T-helper 1 cell (primary cell): ENCODE measurements at places on chromosomes 12 and 14.
A peak's percentile ranks its signal among the peaks of the same experiment; 100 is the strongest.

GRCh38 chr14:30484201-30484600 is 74.8 kb upstream of the G2E3 start:
- no peak for DNase-seq

- DNase-seq: no peak
These were observed 113.5 kb upstream of the VASH1 start for GRCh38 chr14:76647697-76648298.

DNA sequence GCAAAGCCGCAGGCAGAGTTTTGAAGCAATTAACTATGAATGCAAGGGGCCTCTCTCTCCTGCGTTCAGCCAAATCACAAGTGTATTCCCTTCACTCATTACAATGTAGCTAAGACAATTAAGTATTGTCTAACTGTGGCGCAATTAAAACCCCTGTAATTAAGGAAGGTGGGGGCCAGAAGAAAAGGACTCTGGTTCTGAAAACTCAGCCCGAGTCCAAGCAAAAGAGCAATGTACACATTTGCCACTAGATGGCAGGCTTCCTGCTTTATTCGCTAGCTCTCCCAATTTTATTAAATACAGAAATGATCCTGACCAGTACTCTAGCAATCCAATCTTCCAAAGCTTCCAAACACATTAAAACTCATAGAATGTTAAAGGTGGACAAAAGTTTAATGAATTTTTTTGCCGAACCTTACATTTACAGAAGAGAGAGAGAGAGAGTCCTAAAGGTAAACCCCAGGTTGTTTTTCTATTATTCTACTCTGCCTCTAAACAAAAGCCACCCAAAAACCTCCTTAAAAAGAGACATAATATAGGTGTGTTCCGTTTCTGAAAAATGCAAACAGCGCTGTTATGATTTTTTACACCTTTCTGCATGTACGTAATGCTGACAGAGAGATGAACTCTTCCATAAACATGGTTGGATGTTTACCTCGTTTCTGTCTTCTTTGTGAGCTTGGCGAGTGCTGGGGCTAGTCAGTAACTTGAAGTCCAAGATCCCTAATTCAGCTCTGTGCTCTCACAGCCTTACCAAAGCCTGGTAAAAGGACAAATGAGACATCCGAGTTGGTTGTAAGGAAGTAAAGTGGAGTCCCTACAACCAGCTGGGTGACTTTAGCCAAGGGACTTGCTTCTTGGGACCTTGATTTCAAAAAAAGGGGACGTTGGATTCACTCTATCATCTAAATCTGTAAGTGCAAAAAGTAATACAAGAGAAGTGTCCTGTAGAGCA is 50.9 kb upstream of the VASH1 start:
- no peak for DNase-seq

- DNase-seq: no peak
These were observed 51.7 kb upstream of the CFL2 start for GRCh38 chr14:34766060-34766459.

- DNase-seq: no peak
These were observed at the start of gene DGLUCY for GRCh38 chr14:91113829-91114078. Gene DGLUCY (plus strand): TSS chr14:91114073. CDS start chr14:91160295, 46,222 bp downstream.

- DNase-seq: no peak
These were observed 25.7 kb downstream of the KIF26A start for GRCh38 chr14:104164041-104164440.

- DNase-seq: no peak
These were observed 999.3 kb downstream of the VRK1 start for GRCh38 chr14:97796511-97796910.

GRCh38 chr14:64721899-64722298 is 17.7 kb downstream of the PLEKHG3 start:
- DNase-seq: no peak

DNA sequence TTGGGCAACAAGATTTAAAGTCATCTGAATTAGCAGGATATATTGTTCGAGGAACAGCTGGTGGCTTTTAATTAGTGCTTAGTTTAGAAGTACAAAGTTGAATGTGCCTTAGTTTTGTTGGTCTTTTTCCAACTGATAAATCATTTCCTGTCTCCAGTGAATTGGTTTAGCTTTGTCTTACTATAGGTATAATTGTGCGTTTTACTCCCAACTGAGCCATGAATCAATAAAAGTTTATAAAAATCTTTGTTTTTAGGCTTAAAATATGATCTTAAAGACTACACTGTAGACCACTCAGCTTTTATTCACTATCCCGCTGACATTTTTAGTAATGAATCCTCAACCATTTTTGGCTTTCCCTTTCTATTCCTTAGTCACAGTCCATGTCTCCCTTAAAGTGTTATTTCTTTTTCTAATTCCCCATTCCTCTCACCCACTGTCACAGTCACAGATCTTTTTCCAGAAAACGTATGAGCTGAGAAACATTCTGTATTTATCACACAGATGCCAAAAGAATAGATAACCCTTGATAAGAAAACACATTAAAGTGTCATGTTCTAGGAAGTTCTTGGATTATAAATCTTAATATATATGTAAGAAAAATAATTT is 34.0 kb upstream of the ALG10 start:
- DNase-seq: no peak

DNA sequence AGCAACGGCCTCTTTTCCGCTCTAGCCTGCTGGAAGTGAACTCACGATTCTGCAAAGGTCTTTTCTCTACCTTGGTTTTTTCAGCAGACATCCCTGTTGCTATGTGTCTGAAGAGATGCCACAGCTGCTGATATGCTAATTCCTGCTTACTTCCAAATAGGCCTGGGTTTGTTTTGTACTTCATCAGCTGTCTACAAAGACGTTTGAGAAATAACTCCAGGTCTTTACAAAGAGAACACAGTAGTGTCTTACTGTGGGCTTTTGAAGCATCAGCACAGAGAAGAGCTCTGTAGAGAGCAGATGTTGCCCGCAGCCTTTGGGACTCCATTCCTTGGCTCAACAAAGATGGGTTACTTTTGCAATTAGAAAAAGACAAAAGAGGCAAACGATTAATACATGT is 1366.5 kb downstream of the AACS start:
- DNase-seq: no peak

GRCh38 chr14:72939630-72940029 is 13.4 kb downstream of the DCAF4 start:
- DNase-seq: no peak

GRCh38 chr12:115485503-115485902 is 792.0 kb downstream of the MED13L start:
- no peak for DNase-seq

DNA sequence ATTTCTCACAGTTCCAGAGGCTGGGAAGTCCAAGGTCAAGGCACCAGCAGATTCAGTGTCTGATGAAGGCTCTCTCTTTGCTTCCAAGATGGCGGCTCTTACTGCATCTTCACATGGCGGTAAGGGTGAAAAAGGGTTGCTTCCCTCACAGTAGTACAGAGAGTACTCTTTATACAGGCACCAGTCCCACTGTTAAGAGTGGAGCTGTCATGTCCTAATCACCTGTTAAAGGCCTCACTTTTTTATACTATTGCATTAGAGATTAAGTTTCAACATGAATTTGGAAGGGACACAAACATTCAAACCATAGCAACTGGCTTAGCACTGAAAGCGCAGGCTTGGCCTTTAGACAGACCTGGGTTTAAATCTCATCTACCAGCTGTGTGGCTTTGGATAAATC is 50.0 kb upstream of the TCL1A start:
- no peak for DNase-seq

- DNase-seq: no peak
These were observed 477.1 kb upstream of the CCDC196 start for GRCh38 chr14:66009089-66009488.

DNA sequence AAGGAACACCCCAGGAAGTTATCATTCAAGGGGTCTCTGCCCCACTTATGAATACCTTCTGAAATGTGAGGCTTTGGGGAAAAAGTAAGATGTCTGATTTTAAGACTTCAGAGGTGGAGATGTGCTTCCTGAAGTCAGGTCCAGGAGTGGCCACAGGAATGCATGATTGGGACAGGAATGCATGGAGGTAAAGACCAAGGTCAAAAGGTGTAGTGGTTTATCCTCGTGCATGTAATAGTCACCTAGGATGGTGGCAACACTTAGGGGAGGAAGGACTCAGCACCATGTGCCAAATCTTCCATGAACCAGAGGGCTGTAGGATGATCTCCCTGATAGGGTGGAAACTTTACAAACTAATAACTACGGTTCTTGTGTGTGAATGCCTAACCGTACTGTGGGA is 217.3 kb downstream of the C12orf75 start:
- DNase-seq: no peak

DNA sequence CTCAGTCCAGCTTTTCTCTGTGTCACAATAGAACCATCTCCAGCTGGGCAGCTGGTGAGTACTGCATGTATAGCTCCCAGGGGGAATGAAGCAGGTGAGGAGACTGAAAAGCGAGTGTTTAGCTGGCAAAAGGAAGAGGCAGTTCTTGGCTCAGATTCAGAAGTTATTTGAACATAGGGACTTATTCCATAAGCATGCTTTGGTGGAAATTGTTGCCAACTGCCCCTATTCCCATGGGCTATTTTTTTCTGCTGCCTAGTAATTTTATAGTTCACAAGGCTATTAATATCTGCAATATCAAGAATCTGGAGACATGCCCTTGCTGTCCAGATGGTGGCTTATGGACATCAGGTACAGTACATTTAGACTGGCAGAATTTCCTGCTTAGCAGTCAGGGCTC is 1112.7 kb downstream of the LRFN5 start:
- no peak for DNase-seq

GRCh38 chr12:66584673-66585072 is 94.2 kb downstream of the GRIP1 start:
- no peak for DNase-seq

GRCh38 chr14:67438969-67439368 is 27.0 kb upstream of the PLEK2 start:
- DNase-seq: no peak

GRCh38 chr14:50780393-50780792 is 50.6 kb downstream of the NIN start:
- DNase-seq: no peak

DNA sequence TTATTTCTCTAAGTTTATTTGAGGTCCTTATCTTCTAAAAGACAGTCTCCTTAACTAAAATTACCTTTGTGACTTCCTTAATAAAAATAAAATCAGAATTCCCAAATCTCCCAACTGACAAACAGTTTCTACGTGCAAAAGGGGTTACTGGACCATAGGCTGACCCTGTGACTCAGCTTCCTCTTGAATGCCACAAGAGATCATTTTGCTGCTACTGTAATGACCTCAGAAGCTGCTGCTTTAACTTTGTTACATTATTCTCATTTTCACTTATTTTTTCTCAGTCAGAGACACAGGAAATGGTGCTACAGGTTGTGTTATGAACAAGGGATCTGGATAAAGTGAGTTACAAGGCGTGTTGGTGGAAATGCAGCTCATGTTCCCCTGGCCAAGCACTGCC is 132.2 kb upstream of the TMTC2 start:
- DNase-seq: peak; percentile 1

- no peak for DNase-seq
These were observed 23.1 kb downstream of the SLIRP start for GRCh38 chr14:77730976-77731497.

DNA sequence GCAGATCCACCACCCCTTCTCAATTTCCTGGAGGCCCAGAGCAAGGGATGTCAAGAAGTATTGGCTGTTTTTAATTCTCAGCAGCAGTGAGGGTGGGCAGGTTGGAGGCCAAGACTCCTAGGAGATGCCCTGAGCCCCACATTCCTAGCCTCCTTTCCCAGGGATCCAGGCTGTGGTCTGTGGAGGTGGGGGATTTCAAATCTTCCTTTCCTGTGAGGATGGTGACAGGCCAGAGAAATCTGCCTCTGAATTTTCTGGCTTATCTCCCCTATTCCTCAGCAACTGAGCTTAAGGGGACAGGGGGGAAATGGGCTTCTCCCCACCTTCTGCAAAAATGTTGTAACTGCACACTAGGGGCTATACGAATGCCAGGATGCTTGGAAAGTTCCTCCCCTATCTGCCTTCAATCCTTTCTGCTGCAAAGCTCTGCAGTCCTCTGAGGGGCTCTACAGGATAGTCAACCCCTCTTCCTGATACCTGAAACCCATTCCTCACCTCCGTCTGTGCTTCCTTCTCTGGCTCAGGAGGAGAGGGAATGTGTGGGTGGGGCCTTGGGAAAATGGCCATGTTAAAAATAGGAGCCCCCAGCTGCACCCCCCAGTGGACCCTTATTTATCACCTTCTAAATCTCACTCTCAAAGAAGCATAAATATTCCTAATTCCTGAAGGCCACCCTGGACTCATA is 6.6 kb downstream of the GPR84 start:
- no peak for DNase-seq

- no peak for DNase-seq
These were observed 165.4 kb downstream of the FLRT2 start for GRCh38 chr14:85695300-85695699.

DNA sequence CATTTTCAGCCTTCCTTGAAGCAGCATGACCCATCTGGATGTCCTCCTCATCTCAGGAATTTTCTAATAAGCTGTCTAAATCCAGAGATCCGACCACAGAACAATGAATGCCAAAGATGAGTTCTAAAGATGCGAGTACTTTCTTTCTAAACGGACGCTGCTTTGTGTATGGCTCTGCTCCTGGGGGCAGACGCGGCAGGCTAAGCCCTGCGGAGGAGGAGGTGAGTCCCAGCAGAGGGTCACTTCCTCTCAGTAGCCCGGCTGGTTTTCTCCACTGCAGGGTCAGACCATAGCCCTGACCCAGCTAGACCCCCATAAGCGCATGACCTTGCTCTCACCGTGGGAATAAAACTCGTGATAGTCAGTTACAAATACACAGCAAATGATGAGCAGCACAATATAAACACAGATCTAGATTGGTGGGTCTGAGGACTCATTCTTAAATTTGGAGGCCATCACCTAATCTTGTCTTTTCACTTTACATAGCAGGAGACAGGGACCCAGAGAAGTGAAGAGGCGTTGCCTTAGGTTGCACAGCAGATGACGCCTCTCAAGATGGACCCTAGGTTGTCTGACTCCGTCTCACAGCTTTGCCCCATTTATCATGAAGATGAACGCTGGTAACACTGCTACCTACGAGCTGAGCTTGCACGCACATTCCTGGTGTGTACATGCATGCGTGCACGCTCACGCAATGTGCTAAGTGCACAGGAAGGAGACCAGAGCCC is 16.6 kb downstream of the SSH1 start:
- no peak for DNase-seq

GRCh38 chr14:103313704-103314103 is 20.3 kb upstream of the EIF5 start:
- no peak for DNase-seq

DNA sequence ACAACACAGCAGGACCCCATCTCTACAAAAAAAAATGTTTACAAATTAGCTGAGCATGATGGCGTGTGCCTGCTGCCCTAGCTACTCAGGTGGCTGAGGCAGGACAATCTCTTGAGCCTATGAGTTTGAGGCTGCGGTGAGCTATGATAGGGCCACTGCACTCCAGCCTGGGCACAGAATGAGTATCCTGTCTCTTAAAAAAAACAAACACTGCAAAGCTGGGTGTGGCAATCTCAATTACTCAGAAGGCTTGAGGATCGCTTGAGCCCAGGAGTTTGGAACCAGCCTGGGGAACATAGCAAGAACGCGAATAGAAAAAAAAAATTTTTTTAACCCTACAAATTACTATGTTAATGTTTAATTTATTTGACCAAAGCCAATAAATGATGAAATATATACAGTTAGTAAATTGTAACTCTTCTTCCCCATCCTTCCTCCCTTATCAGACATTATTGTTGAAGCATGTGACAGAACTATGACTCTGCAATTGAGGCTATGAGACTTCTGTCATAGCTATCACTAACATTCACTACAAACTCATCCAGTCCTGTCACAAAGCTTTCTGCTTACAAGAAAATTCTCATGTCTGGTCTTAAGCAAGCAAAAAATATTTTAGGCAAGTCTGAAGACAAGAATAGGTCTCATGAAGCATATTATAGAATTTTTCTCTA is 9.8 kb downstream of the BTBD7 start:
- no peak for DNase-seq
